ENCODE measurements at places on chromosomes 1 and 21. TPM values are rescaled to one million over a fixed set of nuclear protein-coding genes. Genes with fewer than 3 reads are reported as not detected.

GRCh38 chr1:10839188-10839770 lies 42.8 kb upstream of the CASZ1 start:
- H3K27ac ChIP-seq = no peak overlapping the region
- H3K36me3 ChIP-seq = no peaks in the 10 kb centered on the region
- DNase-seq = no peak
- no peaks in the 10 kb centered on the region for H3K4me1 ChIP-seq

DNA sequence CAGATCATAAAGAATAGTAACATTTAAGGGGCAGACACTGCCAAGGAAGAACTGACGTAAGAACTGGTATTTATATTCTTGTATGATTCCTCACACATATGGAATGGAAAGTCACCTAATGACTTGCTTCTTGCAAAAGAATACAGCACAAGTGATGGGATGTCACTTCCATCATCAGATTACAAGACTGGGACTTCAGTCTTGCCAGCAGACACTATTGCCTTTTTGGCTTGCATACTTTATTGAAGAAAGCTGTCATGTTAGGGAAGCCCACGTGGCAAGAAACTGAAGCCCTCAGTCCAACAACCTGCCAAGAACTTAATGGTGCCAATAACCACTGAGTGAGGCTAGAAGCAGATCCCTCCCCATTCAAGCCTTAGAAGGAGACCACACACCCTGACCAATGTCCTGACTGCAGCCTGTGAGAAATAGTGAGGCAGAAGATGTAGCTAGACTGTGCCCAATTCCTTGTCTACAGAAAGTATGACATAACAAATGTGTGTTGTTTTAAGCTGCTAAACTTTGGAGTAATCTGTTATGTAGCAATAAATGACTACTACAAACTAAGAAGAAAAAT lies 12.0 kb downstream of the EGLN1 start:
- peaks cover 38% of the 10 kb centered on the region for H3K4me1 ChIP-seq
- no peak overlapping the region for H3K4me3 ChIP-seq
- DNase-seq = no peak
- H3K36me3 ChIP-seq = no peaks in the 10 kb centered on the region
- H3K27me3 ChIP-seq = no peaks in the 10 kb centered on the region

- H3K4me3 ChIP-seq = no peak overlapping the region
- no peaks in the 10 kb centered on the region for H3K4me1 ChIP-seq
- no peaks in the 10 kb centered on the region for H3K36me3 ChIP-seq
Observed at GRCh38 chr1:152448095-152448494, 34.0 kb upstream of the CRNN start.

Gene TMEM52
- not detected for total RNA-seq

DNA sequence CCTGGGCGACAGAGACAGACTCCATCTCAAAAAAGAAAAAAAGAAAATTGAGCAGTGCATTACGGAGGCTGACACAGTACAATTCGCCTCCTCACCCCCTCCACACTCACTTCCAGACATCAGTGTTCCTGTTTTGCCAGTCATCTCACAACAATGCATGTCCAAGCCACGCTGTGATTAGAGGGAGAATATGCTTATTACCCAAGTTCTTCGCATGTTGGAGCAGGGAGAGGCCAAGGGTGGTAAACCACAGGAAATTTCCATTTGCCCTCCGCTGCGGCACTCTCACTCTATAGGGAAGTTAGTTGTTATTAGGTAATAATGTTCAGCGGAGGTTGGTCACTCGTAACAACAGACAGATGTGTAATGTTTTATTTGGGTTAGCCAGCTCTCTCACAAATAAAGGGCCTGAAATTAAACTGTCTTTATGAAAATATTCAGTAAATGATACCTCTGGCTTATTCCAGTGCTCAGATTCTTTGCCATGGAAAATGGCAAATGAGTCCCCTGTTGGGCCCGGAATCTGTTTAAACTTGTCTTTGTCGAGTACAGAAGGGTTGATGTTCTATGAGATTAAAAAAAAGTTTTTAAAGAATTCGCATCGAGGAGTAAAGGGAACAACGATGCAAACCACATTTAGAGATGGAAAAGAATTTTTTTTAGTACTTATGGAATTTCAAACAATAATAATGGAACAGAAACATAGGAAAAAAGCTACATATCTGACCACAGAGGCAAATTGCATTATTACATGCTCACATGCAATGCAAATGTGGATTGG lies 33.1 kb downstream of the KCNJ15 start:
- DNase-seq = peak; percentile 29
- H3K4me1 ChIP-seq = no peaks in the 10 kb centered on the region

DNA sequence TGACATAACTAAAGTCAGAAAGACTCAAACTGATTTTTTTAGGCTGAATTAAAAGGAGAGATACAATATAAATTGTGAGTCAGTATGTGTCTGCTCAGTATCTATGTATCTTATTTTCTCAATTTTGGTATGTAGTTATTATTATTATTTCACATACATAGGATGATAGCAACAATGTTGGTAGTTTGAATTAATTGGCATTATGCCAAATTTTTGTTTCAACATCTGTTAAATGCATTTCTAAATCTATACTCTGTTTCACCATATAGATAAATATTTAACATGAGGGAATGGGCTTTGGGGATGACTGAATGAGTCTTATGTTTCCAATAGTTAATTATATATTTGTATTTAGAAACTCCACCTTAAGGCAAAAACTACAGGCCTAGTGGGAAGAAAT lies 12.6 kb upstream of the HMCN1 start:
- no peaks in the 10 kb centered on the region for H3K4me1 ChIP-seq
- no peaks in the 10 kb centered on the region for H3K27me3 ChIP-seq
- DNase-seq = no peak
- H3K27ac ChIP-seq = no peak overlapping the region
- no peaks in the 10 kb centered on the region for H3K36me3 ChIP-seq
- H3K4me3 ChIP-seq = no peak overlapping the region

DNA sequence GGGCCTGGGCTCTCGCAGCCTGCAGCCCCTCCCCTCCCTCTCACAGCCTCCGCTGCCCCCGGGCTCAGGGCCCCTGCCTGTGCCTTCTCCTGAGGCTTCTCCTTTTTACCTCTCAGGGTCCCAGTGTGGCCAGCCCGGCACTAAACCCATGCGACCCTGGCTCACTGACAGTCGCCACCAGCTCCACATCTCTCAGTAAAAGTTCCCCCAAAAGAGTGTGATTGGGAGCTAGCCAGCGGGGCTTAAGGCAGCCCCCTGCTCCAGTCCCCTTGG lies 26.6 kb downstream of the PDE9A start:
- H3K27me3 ChIP-seq = no peaks in the 10 kb centered on the region
- no peak overlapping the region for H3K27ac ChIP-seq
- H3K4me3 ChIP-seq = no peak overlapping the region
- DNase-seq = no peak
- no peaks in the 10 kb centered on the region for H3K36me3 ChIP-seq
- H3K4me1 ChIP-seq = no peaks in the 10 kb centered on the region

DNA sequence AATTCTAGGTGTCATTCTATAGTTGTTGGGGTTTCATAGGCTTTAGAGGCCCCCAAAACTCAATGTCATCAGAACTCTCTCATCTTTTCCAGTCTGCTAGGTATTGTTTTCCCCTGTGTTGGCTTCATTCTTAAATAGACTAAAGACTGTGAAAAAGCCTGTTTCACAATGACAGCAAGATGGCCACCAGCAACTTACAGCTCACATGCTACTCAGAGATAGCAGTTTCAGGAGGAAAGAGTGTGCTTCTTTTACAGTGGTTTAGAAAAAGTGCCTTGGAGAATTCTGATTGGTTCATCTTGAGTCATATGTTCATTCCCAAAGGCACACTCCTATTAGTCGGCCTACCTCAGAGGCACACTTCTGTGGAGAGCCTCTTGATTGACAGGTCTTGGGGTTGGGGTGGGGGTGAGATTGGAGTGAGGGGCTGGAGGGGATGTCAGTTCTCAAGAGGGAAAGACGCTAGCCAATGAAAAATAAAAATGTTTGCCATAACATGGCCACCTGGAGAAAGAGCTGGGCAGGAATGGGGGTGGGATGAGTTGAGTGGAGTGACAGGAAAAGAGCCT lies 8.5 kb downstream of the IL23R start:
- H3K4me1 ChIP-seq = no peaks in the 10 kb centered on the region
- H3K27ac ChIP-seq = no peak overlapping the region
- no peak for DNase-seq
- no peaks in the 10 kb centered on the region for H3K27me3 ChIP-seq

DNA sequence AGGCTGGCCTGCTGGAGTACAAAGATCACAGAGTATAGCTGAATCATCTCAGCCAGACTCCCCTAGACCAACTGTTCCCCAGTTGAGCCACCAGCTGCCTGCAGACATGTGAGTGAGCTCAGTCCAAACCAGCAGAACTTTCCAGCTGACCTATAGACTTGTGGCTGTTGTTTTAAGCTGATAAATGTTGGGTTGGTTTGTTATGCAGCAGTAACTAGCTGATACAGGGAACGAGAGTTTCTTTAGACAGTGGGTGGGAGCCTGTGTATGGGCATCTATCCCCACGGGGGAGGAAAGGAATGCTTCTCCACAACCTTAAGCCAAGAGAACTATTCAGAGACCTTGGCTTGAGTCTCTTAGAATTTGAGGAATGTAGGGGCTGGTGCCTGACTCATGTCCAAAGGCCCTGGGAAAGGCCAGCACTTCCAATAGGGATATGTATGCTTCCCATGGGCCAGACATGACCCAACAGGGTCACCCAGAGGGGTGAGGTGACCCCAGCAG lies 30.1 kb downstream of the SLC1A7 start:
- no peaks in the 10 kb centered on the region for H3K27me3 ChIP-seq
- peaks cover 4% of the 10 kb centered on the region for H3K4me1 ChIP-seq
- peak overlapping the region; percentile 52 for H3K27ac ChIP-seq
- no peak for DNase-seq
- H3K4me3 ChIP-seq = no peak overlapping the region
- no peaks in the 10 kb centered on the region for H3K36me3 ChIP-seq

GRCh38 chr1:89523572-89524368 lies 859 bp upstream of the LRRC8B start:
- no peaks in the 10 kb centered on the region for H3K36me3 ChIP-seq
- H3K27me3 ChIP-seq = no peaks in the 10 kb centered on the region
- no peak for DNase-seq
- no peak overlapping the region for H3K27ac ChIP-seq
- peaks cover 6% of the 10 kb centered on the region for H3K4me1 ChIP-seq

Gene YRDC
- 9.7 TPM for total RNA-seq

Gene KRTAP10-6
- not detected for total RNA-seq

DNA sequence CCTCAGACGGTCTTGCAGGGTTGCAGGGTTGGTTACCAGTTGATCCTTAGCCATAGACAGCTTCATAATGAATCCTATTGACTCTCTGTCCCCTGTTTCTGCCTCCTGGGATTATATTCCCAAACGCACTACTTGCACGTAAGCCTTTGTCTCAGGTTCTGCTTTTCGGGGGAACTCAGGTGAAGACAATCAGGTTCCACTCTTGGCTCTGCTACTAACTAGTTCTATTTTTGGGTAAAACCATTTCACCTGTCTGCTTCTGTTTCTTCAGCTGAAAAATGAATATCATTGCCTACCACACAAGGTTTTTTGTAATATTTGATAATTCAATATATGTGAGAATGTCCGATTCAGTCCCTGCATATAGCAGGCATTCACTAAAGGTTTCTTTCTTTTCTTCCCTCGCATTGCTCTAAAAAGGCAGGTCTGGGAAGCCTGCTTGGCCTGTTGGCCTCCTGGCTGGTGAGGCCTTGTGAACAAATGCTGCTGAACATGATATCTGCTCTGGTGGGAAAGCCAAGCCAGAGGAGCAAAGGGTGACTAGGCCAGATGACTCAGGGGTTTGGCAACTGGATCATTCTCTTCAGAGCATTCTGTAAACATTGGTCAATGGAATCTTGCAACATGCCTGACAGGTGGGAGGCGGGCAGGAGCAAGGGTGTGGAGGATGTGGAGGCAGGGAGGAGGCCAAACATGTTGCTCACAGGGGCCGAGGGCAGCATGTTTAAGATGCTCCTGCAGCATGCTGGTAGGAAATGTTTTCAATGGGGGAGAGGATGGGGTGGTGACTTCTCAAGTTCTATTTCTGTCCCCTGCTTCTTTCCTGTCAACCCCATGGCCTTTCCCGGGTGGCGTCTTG lies 23.8 kb downstream of the IER5 start:
- peak overlapping the region; percentile 50 for H3K27ac ChIP-seq
- peak; percentile 57 for DNase-seq
- H3K27me3 ChIP-seq = no peaks in the 10 kb centered on the region

- H3K36me3 ChIP-seq = no peaks in the 10 kb centered on the region
- DNase-seq = no peak
- no peaks in the 10 kb centered on the region for H3K4me1 ChIP-seq
- no peaks in the 10 kb centered on the region for H3K27me3 ChIP-seq
- H3K27ac ChIP-seq = no peak overlapping the region
Observed at GRCh38 chr1:186875896-186876835, 47.4 kb downstream of the PLA2G4A start.

GRCh38 chr1:10104834-10105233 lies 72.1 kb downstream of the UBE4B start:
- H3K36me3 ChIP-seq = peaks cover 46% of the 10 kb centered on the region
- H3K27ac ChIP-seq = no peak overlapping the region
- H3K27me3 ChIP-seq = no peaks in the 10 kb centered on the region
- H3K4me3 ChIP-seq = no peak overlapping the region
- no peak for DNase-seq
- H3K4me1 ChIP-seq = peaks cover 29% of the 10 kb centered on the region

- H3K27ac ChIP-seq = no peak overlapping the region
- H3K36me3 ChIP-seq = no peaks in the 10 kb centered on the region
- H3K4me3 ChIP-seq = no peak overlapping the region
- DNase-seq = no peak
Observed at GRCh38 chr1:53362270-53362669, 34.4 kb upstream of the LRP8 start.

GRCh38 chr1:226223157-226223785 lies at the start of gene MIXL1:
TSS of gene MIXL1 (plus strand) at chr1:226223664. CDS start at chr1:226223682, 18 bp downstream.
- no peaks in the 10 kb centered on the region for H3K27me3 ChIP-seq
- H3K27ac ChIP-seq = no peak within 1 kb of the TSS
- H3K4me1 ChIP-seq = no peaks in the 10 kb centered on the region
- no peaks in the 10 kb centered on the region for H3K36me3 ChIP-seq
- DNase-seq = no peak

DNA sequence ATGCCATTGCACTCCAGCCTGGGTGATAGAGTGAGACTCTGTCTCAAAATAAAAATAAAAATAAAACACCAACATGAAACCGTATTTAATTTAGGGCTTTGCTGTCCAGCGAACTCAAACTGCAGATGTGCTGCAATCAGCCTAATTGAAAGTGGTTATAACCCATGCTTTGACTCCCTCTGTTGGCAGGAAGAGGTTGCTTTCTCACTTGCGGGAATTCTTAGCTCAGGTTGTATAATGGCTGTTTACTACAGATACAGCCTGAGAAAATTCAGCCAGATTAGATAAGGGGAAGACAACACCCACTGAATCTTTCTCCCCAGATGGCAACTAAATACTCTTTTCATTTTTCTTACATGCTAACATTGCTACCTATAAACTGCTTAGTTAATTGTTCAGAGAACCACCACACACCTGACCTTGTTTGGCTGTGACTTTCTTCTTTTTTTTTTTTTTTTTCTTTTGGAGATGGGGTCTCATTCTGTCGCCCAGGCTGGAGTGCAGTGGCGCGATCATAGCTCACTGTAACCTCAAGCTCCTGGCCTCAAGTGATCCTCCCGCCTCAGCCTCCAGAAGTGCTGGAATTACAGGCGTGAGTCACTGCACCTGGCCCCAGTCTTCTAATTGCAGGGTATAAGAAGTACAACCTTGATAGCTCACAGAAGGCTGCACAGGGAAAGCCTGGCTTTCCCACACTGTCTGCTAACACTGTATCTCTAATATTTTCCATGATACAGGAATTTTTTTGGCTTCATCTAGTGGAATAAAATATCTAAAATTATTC lies 34.6 kb downstream of the DNTTIP2 start:
- no peak overlapping the region for H3K4me3 ChIP-seq
- H3K27ac ChIP-seq = peak overlapping the region; percentile 92
- H3K27me3 ChIP-seq = no peaks in the 10 kb centered on the region
- H3K4me1 ChIP-seq = no peaks in the 10 kb centered on the region
- no peak for DNase-seq

Data from ascending aorta (tissue), 2 donors.